Transverse colon (tissue), 4 donors: ENCODE measurements at places on chromosomes 7 and 10.
A peak's percentile ranks its signal among the peaks of the same experiment; 100 is the strongest.

DNA sequence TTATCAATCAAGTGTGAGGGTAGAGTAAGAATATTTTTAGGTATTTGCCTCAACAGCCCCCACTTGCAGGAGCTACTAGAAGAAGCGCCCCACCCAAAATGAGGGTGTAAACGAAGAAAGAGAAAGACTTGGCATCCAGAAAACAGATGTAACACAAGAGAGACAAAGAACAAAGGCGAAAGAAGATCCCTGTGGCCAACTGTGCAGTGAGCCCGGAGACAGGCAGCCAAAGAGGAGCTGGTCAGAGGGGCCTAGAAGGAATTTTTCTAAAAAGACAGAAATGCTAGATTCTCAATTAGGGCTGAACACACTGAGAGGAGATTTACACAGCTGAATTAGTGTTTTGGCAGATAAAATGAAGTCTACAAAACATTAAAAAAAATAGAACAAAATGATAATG lies 29.6 kb upstream of the EIF5AL1 start:
- DNase-seq, result no peak

DNA sequence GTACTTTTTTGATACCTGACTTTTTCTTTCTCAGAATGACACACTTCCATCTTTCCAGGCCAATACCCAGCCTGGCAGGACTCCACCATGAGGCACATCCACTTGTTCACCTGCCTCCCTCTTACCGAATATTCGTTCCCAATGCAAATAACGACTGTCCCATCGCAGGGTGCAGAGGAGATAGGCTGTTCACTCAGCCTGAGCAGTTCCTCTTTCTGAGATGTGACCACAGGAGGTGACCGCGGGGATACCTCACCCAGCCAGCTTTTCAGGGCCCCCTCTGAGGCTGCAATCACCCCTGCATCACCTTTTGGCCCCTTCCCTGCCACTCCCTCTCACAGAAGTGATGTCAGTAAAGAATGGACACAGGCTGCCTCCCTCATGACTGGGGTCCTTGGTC lies 28.3 kb downstream of the PTPRN2 start:
- DNase-seq, result no peak

- DNase-seq, result no peak
Measured at GRCh38 chr7:26513948-26514347, 222.3 kb downstream of the SNX10 start.

DNA sequence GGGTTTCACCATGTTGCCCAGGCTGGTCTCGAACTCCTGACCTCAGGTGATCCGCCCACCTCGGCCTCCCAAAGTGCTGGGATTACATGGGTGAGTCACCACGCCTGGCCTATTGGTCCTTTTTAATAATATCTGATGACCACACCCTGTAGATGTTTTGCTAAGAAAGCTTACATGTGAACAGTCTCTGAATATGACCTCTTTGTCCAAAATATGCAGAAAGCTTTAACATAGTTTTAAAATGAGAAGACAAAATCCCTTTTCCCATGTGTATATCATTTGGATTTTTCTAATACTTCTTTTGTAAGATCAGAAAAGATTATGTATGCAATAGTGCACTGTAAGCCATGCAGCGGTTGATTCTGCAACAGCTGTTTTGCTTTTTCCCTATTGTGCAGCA lies 38.5 kb downstream of the MCU start:
- no peak for DNase-seq

- DNase-seq, result no peak
Measured at GRCh38 chr10:36117231-36117630, 475.1 kb upstream of the FZD8 start.

DNA sequence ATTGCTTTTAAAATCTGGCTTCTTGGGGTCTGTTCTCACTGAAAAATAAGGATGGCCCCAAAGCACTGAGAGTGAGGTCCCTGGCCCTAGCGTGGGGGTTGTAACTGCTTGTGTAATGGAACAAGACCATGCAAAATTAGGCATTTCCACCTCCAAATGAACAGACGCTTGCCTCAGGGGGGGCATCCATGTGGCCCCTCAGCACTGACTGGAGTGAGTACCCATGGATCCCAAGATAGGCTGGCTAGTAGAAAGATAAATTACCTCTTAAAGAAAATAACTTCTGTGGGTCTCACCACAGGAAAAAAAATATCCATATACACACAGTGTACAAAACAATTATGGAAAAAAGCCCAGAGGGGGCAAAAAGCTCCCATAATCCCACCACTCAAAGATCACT lies 15.2 kb upstream of the CPA1 start:
- no peak for DNase-seq

GRCh38 chr10:77899080-77899477 lies 27.5 kb downstream of the DLG5 start:
- DNase-seq, result peak; percentile 77

- no peak for DNase-seq
Measured at GRCh38 chr10:13830385-13830784, 243.6 kb downstream of the PRPF18 start.

- no peak for DNase-seq
Measured at GRCh38 chr10:77636967-77637531, 559 bp downstream of the KCNMA1 start.

DNA sequence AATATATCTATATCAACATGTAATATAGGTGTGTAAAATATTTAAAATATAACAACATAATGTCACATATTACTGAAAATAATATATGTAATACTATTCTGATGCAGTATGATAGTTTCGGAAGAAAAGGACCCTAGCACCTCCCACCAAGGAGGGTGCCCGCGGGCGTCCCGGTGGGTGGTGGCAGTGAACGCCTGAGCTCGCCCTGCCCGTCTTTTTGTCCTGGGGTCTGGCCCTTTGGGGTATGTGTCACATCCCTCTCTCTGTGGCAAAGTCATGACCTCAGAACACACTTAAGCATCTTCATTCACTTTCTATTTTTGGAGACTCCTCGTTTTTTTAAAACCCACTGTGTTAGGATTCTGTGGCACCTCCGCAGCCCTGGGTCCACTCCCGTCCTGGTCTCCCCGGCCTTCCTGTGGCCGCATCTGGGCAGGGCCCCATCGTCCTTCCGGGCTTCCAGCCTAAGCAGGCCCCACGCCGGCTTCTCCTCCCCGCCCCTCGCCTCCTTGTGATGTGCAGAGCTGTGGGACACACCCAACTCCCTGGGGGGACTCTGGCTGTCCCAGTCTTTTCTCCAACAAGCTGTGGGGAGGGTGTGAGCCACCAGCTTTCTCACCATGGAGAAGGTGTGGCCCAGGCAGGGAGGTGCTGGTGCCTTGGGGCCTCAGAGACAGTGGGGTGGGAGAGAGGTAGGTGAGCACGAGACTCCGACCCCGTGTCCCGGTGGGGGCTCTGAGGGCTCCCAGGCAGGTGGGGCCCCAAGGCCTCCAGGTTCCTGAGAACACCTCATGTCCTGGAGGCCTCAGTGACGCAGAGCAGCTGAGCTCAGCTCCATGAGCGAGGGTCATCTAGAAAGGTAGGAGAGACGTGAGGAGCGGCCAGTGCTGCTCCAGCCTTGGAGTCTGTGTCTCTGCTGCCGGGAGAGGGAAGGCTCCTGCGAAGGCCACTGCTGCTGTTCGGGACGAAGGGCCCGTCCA lies 16.5 kb downstream of the PWWP2B start:
- DNase-seq, result no peak

- DNase-seq, result no peak
Measured at GRCh38 chr7:122767339-122767738, 64.6 kb upstream of the RNF148 start.

DNA sequence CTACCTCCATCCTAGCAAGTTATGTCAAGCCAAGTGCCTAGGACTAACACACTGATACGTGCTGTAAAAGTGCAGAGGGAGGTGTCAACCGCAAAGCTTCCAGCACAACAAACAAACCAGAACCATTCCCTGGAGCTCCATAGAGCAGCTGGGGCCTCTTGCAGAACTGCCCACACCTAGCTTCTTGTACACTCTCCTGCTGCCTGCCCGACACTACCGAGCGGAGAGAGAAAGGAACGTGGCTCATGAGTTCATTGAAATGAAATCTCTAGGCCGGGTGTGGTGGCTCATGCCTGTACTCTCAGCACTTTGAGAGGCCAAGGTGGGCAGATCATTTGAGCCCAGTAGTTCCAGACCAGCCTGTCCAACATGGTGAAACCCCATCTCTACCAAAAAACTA lies 73.5 kb downstream of the MKI67 start:
- peak; percentile 5 for DNase-seq

- DNase-seq, result peak; percentile 84
Measured at GRCh38 chr7:74365322-74366022, 76.3 kb downstream of the CLIP2 start.

DNA sequence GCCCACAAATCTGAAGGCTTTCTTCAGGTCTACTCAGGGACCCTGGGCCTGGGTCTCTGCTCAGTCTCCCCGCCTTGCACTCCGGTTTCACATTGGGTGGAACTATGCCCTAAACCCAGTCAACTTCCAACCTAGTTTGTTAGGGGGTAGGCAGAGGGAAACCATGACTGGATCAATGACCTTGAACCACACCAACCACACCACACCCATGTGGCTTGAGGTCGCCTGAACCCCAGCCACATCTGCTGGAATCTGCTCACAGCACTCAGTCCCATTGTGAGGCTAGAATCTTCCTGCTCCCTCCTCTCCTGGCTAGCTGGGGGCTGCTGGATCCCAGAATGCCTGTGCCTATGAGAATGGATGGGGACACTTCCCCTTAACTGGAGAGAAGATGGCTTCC lies 17.9 kb downstream of the RFC2 start:
- no peak for DNase-seq

DNA sequence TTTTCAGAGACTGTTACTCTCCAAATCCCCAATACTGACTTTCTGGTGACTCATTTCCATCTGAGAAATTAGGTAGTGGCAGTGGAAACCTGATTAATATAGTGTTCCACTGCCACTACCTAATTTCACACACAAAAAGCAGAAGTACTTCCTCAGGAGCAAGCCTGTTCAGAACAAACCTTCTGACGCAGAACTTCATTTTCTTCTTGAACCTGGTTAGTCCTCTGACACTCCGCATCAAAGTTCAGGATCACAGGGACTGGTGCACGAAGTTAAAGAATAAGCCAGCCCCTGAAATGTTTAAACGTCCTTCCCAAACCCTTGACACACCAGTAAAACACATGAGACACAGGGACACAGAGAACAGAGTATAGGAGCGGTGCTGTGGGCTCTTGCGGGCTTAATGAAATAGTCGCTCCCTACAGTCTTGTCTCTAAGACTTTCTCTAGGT lies 4.4 kb downstream of the WDR91 start:
- DNase-seq, result no peak

- no peak for DNase-seq
Measured at GRCh38 chr7:16399265-16399831, 22.0 kb downstream of the CRPPA start.

- peak; percentile 38 for DNase-seq
Measured at GRCh38 chr7:75662579-75663301, 76.0 kb downstream of the HIP1 start.

- no peak for DNase-seq
Measured at GRCh38 chr7:150753239-150753638, 16.0 kb downstream of the GIMAP5 start.

- DNase-seq, result no peak
Measured at GRCh38 chr7:28222636-28223035, 42.0 kb upstream of the JAZF1 start.
